ENCODE measurements at places on chromosomes 12 and 14.

GRCh38 chr14:51269634-51270033 is 29.6 kb downstream of the TMX1 start:
- no peak for DNase-seq

DNA sequence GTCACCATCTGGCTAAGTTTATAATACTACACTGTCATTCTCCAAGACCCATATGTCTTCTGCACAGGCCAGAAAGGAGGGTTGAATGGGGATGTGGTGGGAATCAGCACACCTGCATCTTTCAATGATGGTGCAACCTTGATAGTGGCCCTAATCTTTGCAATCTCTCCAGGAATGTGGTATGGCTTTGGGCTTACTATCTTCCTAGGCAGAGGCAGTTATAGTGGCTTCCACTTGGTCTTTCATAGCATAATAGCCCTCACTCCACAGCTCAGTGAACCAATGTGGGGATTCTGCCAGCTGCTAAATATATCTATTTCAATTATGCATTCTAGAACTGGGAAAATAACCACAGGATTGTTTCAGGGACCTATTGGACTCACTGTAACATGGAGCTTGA is 61.8 kb upstream of the ATP2B1 start:
- DNase-seq = no peak

DNA sequence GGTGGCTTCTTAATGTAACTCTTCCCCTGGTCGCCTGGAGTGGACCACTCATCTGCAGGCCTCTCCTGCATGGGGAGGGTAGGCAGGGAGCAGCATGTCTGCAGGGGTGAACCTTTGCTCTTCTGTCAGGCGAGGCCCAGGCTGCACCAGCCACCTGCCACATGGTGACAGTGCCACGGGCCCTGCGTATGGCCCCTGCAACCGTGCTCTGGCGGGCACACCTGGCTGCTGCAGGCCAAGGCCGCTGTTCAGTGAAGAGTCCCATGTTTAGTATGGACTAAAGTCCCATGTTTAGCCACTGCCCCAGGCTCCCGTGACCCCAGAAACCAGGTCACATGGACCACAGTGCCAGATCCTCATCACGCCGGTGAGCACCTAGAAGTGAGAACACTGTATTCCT is 187.0 kb downstream of the ADGRD1 start:
- no peak for DNase-seq

DNA sequence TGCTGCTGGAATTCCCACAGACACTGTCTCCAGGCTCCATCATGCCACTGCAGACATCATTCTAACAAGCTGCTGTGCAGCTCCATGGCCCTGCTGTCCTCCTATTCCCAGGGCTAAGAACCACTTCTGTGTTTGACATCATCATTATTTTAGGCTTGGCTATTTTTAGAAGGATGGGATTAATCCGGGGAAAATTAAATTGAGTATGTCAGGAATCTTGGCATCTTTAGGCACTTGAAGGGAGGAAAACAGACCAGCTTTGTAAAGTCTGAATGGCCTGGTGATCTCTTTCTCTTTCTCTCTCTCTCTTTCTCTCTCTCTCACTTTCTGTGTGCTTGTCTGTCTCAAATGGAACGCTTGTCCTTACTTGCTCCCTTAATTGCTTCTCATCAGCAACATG is 568.3 kb upstream of the FLRT2 start:
- no peak for DNase-seq

GRCh38 chr12:1933342-1934051 is 15.0 kb upstream of the CACNA2D4 start:
- DNase-seq = no peak

- no peak for DNase-seq
Measured at GRCh38 chr12:131163189-131163738, 209.6 kb downstream of the ADGRD1 start.

- DNase-seq = no peak
Measured at GRCh38 chr14:68596211-68596610, 196.7 kb downstream of the ZFP36L1 start.

DNA sequence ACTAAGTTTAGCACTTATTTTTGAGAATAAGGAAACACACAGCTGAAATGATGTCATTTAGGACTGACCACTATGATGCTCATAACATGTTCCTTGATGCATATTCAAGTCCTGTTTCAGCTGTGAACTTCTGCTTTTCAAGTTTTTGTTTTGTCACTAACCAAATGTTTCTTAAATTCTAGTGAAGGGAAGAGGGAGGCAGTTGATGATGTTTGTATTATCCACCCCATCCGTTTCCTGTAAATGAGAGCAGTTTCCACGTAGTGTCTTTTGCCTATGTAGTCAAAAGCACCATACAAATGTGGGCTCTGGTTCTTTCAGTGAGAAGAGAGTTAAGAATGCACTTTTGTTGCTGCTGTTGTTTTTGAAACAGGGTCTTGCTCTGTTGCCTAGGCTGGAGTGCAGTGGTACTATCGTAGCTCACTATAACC is 491.8 kb downstream of the PCNX1 start:
- no peak for DNase-seq

GRCh38 chr14:44081146-44081545 is 425.9 kb downstream of the FSCB start:
- DNase-seq = no peak

DNA sequence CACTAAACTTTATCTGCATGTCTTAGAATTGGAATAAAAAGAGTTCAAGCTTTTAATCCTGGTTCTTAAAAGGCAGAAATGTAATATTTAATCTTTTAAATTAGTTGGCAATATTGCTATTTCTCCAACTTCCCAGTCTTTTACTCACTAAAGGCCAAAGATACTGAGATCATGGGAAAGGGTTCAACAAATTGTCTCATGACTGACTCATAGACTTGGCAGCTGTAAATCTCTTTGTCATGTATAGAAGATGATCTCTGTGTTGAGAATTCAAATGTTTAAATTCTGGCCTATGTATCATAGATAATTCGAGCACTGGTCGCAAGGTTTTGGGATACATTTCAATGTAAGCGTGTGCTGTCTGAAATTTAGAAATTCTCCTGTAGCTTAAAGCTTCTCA is 40.1 kb upstream of the STRAP start:
- DNase-seq = peak; percentile 27

- peak; percentile 39 for DNase-seq
Measured at GRCh38 chr14:69539631-69540410, 34.9 kb downstream of the CCDC177 start.

DNA sequence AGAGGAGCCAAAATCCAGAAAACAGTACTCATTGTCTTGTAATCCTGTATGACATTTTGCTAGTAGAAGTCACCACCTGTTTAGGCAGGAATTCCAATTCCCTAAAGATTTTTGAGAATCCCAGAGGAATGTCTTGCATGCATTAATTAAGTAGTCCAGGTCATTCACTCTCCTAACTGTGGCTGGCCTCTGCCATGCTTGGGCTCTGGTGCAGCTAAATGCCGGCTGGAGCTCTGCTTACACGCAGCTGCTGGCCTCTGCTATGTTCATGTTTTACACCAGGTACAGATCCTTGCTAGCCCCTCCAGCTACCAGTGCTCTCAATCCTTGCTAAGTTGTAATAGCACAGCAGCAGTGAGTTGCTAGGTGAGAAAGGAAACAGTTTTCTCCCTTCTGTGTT is 16.3 kb upstream of the HIF1A start:
- DNase-seq = no peak

DNA sequence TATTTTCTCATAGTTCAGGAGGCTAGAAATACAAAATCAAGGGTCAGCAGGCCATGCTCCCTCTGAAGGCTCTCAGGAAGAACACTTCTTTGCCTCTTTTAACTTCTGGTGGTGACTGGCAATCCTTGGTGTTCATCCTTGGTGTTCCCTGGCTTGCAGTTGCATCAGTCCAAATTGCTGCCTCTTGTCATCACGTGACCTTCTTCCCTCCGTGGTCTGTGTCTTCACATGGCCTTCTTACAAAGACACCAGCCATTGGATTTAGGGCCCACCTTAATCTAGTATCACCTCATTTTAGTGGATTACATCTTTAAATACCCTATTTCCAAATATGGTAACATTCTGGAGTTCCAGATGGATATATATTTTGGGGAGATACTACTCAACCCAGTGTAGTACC is 7.5 kb upstream of the LRRC9 start:
- DNase-seq = no peak

DNA sequence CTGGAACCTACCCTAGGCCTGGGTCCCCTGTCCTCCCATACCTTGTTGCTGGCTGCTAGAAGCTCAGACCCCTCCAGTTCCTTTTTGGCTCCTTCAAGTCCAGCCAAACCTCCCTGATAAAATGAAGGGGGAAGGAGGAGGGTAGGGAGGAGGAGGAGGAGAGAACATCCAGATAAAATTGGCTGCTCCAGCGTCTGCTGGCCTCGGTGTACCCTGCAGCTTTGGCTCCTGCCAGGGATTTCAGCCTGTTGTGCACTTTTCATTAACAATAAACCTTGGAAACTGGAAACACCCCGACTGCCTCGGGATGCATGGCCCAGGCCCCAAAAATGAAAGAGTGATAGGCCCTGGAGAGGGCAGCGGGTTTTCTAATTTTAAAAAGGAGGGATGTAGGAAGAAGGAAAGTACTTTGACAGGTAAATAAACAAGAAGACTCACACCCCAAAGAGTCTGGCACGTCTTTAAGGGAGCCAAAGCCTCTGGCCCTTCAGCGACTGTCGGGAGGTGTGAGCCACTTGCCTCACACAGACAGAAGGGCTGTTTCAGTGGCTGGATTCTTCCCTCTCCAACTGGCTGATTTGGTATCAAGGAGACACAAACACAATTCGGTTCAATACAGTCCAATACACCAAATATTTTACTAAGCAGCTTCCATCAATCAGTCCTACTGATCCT is 49.8 kb downstream of the NUAK1 start:
- DNase-seq = no peak

GRCh38 chr12:75883241-75883640 is 148.3 kb downstream of the PHLDA1 start:
- no peak for DNase-seq

DNA sequence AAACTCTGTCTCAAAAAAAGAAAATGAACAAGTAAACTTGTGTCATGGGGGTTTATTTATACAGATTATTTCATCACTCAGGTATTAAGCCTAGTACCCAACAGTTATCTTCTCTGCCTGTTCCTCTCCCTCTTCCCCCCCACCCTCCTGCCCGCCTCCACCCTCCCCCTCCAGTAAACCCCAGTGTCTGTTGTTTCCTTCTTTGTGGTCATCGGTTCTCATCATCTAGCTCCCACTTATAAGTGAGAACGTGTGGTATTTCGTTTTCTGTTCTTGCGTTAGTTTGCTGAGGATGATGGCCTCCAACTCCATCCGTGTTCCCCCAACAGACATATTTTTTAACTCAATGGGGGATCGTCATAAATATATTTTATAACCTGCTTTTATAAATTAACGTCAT is 12.3 kb downstream of the IL31 start:
- no peak for DNase-seq

GRCh38 chr12:127459687-127460086 is 807.3 kb upstream of the TMEM132C start:
- no peak for DNase-seq

DNA sequence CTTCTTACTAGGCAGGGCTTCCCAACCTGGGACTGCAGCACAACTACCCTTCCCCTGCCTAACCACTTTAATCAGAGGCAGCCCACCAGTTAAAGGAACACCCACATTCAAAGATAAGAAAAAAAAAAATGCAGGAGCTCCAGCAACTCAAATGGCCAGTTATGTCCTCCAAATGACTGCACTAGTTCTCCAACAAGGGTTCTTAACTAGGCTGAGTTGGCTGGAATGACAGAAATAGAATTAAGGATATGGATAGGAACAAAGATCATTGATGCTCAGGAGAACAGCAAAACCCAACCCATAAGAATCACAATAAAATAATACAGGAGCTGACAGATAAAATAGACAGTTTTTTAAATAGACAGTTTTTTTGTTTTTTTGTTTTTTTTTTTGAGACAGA is 154.2 kb downstream of the PLCZ1 start:
- DNase-seq = no peak

DNA sequence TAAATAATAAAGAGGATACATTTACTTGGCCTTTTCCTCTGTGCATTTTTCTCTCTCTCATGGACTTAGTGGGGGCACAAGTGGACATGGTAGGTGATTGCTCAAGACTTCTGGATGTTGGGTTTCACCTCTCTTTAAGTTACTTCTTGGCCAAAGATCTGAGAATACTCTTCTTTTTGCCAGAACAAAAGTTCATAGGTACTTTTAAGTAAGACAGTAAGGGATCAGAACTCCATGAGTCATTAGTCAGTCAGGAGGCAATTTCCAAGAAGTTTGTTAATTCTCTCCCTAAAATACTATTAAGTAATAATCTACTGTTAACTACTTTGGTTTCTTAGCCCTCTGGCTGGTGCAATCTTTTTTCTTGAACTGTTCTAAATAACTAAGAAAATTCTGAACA is 84.2 kb downstream of the GRIP1 start:
- no peak for DNase-seq

GRCh38 chr12:98371419-98371818 is 144.0 kb upstream of the TMPO start:
- DNase-seq = no peak

GRCh38 chr12:106687672-106688071 is 86.8 kb upstream of the RIC8B start:
- no peak for DNase-seq

DNA sequence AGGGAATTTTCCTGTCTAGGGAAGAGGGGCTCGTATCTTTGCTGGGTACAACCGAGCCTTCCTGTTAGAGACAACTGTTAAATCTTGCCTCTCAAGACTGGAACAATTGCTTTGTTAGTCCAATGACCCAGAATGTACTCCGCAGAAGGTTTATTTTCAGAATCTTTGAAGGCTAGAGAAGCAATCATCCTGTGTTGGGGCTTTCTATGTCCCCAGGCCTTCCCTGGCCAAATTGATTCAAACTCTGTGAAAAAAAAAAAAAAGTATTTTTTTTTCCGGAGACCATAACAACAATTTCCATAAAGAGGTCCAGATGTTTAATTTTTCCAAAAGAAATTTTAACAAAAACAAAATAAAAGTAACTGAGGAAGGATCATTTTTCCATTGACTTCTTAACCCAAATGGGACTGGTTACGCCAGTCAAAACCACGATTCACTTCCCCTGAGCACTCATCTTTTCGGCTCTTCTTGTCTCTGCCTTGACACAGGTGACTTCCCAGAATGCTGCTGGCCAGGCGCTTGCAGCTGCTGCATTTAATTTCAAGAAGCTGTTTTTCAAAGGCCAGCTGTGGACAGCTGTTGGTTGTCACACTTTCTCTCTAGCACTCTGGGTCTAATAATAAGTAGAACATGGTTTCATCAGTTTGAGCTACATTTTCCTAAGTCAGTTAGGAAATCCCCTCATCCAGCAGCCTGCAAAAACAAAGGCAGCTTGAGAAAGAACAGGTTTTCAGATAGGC is 81.6 kb upstream of the MANSC4 start:
- no peak for DNase-seq

- DNase-seq = no peak
Measured at GRCh38 chr12:85188619-85189018, 91.4 kb upstream of the ALX1 start.

Data from epithelial cell of prostate (primary cell).